EH (cell line): ENCODE measurements at places on chromosomes 11 and 22.

GRCh38 chr11:13534358-13534757 is 38.6 kb upstream of the PTH start:
- no peak for DNase-seq

GRCh38 chr11:75949023-75949672 is 134.1 kb downstream of the UVRAG start:
- peak; percentile 52 for DNase-seq

DNA sequence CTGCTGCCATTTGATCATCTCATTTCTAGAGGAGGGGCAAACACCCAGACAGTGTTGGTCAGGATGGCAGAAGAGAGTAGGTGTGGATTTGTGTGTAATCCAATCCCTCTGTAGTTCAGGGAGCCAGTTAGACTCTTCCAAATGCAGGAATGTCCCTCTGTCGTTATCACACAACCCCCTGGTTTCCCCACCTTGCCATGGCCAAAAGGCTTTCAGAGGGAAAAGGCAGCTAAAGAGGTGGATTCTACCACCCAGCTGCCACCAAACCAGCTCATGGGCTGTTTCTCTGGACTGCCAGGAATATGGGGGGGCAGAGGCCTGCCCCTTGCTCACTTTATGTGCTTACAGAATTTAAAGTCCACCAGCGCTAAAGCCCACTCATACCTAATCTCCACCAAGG is 18.1 kb downstream of the TSKU start:
- DNase-seq, result no peak

- DNase-seq, result no peak
Measured at GRCh38 chr11:64716473-64717267, 6.3 kb downstream of the NRXN2 start.

- no peak for DNase-seq
Measured at GRCh38 chr22:18980829-18981228, 44.7 kb upstream of the PRODH start.

DNA sequence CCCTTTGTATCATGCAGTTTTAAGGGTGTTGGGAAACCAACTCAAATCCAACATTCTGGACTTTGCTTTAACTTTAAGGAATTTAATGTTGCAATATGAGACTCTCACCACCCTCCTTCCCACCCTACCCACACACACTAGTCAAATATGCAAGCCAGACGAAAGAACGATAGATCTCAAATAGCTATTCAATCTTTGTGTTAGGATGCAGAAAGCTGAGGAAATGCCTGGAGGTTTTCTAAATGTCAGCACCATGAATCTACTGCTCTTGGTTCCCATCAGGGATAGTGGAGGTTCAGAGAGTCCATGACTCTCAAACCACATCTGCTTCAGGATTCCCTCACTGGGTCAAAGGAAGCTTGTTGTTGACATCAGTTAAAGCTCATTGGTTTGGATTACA is 33.7 kb downstream of the EXPH5 start:
- peak; percentile 92 for DNase-seq

GRCh38 chr11:124207102-124207792 is 24.1 kb downstream of the OR10D3 start:
- DNase-seq, result no peak

DNA sequence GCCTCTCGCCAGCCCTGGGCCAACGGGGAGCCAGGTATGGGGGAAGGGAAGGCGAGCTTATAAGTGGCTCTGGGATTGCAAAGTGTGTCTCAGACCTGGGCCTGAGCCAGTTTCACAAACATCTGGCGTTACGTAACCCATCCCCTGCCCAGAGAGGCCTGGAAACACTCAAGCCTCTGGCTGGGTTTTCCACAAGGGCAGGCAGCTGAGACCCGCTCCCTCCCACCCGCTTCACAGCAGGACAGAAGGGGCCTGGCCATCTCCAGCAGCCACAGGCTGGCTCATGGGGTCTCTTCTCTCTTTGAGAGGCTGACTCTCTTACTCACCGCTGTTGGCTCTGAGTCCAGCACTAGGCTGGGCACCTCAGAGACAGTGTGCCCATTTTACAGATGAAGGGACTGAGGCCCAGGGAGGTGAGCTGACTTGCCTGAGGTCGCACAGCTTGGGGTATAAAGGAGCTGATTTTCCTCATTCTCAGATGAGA is 44.5 kb downstream of the TRIOBP start:
- DNase-seq, result peak; percentile 91

DNA sequence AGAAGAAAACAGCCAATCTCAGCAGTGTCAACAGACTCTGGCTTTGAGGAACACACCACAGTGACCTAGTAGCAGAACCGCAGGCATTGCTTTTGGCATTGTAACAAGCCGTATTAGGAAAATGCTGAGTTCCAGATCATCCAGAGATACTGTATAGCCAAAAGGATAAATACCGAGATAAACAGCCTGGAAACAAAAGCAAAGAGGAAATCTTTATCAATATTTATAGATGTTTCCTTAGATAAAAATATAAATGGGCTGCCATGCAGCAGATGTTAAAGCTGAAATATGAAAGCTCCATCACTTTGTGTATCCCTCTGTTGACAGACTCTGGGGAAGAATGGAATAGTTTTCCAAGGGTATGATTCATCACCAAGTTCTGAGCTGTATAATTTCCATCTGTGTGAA is 98.9 kb upstream of the TP53AIP1 start:
- DNase-seq, result peak; percentile 23

GRCh38 chr11:116166573-116167465 is 606.0 kb downstream of the BUD13 start:
- no peak for DNase-seq
